ENCODE measurements at places on chromosomes 3 and 15.

DNA sequence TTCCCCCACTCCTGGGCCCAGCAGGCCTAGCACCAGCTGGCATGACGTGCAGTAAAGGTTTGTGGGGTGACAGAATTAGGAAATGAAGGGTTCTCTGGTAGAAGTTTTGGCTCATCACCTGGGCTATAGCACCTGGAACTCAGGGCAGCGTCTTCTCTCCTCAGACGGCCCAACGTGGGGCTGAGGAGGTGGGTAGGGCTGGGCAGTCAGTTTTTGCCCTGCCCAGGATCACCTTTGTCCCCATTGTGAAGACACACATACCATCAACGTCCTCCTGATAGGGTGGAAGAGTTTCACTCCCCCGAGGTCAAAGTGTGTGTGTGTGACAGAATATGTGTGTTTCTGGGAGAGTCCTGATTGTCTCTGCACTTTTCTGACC, 12.1 kb downstream of the KBTBD13 start:
- no peak for DNase-seq

DNA sequence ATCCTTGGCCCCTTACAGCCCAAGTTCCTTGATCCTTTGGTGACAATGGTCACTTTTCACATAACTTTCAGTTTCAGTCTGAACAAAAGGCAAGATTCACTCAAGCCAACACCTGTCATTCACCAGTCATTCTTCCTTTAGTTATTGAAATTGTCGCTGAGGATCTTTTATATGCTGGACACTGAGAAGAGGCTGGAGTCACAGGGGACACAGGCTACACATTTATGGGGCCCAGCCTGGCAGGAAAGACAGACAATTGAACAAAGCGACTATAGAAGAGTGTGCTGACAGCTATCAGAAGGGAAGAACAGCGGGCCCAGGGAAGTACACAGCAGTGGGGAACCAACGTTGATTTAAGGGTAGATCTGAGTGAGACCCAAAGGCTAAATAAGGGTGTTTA, 69.8 kb upstream of the PROK2 start:
- DNase-seq: no peak

DNA sequence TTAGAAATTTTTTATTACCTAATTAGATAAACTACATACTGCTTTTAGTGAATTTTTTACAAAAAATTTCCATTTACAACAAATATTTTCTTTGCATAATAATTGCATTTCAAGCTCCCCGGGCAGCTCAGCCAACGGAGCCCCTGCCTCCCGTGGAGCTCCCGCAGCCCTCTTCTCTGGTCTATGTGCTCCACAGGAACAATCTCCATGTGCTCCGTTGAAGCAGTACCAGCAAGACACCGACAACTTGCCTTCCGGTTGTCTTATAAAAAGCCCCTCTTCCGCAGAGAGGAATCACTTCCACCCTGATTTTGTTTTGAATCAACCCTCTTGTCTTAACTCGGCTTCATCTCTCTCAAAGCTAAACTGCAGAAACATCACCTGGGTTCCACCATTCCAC, 46.9 kb upstream of the CHD2 start:
- DNase-seq: no peak

DNA sequence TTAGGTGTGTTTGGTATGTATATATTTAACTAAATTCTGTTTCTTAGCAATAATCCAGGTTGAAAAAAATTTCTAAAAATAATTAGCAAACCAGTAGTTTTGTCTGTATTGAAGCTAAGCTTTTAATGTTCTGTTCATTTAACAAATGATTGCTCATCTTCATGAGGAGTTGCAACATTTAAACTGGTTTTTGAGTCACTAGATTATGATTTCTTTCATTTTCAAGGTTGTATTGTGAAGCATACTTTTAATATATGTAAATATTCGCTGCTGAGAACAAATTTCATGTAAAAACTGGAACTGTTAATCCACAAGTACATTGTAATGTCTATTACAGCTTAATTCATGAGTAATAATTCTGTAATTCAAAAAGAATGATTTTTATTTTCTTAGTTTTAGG, 192.7 kb downstream of the MBNL1 start:
- no peak for DNase-seq

GRCh38 chr3:133477487-133477886, 77.6 kb downstream of the BFSP2 start:
- DNase-seq: no peak

GRCh38 chr15:64975390-64975789, 14.3 kb downstream of the SPG21 start:
- DNase-seq: no peak

GRCh38 chr3:131843174-131843573, 191.6 kb downstream of the CPNE4 start:
- DNase-seq: no peak

DNA sequence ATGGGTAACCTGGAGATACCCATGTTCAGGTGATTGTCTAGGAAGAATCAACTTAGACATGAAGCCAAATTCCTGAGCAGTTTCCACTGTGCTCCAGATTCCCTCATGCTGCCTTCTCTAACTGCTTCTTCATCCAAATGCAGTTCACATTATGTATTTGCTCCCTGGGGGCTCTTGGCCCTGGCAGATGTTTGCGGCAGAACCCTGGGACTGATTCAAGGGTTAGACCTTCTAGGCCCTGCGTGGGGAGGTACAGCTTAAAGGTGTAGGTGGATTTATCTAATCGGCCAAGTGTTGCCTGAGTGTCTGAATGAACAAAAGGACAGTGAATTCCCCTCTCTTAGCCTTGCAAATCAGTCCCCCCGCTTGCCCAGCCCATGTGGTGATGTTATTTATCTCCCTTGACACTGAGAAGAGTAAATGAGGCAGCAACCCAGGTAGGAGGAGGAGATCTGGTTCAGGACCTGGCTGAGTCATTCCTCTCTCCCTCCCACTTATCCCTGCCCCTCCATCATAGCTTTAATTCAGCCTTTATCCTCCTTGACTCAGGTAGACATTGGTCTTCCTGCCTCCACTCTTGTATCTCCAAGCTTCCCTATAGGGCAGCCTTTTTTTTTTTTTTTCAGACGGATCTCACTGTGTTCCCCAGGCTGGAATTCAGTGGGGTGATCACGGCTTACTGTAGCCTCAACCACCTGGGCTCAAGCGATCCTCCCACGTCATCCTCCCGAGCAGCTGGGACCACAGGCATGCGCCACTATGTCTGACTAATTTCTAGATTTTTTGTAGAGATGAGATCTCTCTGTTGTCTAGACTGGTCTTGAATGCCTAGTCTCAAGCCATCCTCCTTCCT, 54.8 kb downstream of the MAGEF1 start:
- DNase-seq: peak; percentile 24

- DNase-seq: peak; percentile 88
Observed at GRCh38 chr3:185900228-185900627, 37.6 kb downstream of the TRA2B start.

DNA sequence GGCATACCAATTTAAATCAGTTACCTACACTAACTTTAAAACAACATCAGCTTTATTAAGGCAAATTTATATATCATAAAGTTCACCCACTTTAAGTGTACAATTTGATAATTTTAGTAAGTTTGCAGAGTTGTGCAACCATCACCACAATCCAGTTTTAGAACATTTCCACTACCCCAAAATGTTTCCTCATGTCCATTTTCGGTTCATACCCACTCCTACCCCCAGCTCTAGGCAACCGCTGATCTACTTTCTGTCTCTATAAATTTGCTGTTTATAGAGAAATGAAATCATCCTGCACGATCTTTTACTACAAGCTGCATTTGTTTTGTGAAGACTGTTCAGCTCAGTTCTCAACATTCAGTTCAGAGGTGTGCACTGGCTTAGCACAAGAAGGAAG, 31.5 kb upstream of the FAM81A start:
- no peak for DNase-seq

- DNase-seq: peak; percentile 44
Observed at GRCh38 chr15:78007964-78008886, 69.3 kb downstream of the TBC1D2B start.

GRCh38 chr3:8888301-8888915, 74.9 kb downstream of the RAD18 start:
- DNase-seq: no peak

- no peak for DNase-seq
Observed at GRCh38 chr3:19396726-19397125, 248.4 kb downstream of the KCNH8 start.

DNA sequence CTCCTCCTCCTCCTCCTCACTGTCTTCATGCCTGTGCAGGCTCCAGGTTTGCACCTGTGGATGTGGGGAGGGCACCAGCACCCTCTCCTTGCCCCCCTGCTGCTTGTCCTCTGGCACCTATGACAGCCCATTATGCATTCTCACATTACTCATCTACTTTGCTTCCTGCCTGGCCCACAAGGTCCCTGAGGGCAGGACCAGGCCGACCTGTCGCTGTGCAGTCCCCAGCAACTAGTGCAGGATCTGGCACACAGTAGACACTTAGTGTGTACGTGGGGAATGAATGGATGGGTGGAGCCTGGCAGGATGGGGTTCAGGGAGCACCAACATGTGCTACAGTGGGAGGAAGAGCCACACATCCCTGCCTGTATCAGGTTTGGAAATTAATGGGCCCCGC, 58.3 kb upstream of the TMEM115 start:
- DNase-seq: no peak

DNA sequence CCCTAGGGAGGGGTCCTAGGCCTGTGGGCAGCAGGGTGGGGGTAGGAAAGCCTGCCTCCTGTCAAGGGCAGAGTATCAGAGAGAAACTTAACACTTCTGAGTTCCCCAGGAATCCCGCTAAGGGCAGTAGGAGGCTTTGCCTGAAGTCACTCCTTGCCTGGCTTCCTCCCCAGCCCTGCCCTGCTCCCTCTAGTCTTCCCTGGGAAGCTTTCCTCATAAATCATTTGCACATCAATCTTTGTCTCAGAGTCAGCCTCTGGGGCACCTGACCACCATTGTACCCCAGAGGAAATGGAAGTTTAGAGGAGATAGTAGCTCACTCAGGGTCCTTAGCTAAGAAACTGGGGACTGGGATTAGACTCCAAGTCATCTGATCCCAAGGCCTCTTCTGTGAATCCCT, 129.4 kb upstream of the TLE3 start:
- DNase-seq: no peak

DNA sequence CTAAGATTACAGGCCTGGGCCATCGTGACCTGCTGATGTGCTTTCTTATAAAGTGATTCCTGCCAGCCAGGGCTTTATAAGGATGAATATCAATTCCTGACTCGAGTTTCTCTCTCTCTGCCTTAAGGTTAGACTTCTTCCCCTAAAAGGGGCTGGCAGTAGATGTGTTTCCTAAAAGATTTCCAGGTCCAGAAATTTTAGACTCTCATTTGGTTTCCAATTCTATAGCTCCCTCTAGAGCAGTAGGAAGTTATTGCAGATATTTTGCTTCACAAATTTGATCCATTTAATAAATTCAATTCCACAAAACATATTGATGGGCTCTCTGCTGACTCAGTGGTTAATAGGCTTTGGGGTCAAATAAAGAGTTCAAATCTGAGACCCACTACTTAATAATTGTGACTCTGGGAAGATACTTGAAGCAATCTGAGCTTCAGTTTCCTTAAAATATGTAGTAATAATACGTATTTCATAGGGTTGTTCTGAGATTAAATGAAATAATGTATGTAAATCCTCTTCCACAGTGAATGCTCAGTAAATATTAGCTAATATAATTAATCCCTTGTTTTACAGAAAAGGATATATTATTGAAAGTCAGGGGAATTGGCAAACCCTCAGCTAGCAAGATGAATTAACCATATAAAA, 2.1 kb downstream of the TRIM69 start:
- no peak for DNase-seq

DNA sequence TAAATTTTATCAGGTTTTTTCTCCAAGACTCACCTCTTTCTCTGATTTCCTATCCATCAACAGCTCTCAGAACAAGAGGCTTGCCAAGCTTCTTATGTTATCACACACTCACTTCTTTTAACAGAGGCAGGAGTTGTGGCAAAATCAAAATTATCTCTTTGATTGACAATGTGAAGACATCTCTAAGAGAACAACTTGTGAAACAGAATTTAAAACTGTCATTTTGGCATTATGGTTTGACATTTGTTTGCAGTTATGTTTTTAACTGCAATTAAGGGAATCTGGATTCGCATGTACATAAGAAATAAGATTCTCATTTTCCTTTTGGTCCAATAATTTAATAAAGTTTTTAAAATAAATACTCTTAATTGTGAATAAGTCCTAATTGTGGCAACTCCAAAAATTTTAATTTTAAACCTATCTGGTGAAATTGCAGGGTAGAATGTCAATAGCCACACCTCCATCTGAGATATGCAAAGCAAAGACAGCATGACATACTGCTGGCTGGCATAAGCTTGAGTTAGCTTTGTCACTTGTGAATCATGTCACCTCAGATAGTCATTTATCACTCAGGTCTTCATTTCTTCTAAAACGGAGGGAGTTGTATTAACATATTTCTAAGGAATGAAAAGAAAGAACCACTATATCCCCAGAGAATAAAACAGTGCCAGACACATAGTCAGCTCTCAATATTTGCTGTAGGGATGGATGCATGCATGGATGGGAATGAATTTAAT, 158.6 kb downstream of the CCNL1 start:
- no peak for DNase-seq

GRCh38 chr3:38002940-38003339, 12.4 kb downstream of the VILL start:
- DNase-seq: no peak

- no peak for DNase-seq
Observed at GRCh38 chr3:149368674-149369497, 8.6 kb downstream of the TM4SF1 start.

DNA sequence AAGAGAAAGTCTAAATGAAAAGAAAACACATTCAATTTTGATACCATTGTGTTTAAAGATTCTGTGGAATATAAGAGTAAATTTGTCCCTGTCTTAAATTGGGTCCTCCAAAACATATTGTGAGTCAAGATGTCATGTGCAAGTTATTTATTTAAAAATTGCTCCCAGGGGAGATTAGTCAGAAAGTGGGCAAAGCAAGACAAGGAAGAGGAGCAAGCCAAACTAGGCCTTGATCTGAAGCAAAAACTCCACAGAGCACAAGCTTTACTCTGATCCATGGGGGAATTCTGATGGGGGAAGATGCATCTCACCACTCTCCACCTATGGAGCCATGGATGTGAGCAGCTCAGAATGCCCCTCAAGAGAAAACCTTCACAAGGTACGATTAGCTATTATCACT, 342.8 kb upstream of the IL12A start:
- no peak for DNase-seq

DNA sequence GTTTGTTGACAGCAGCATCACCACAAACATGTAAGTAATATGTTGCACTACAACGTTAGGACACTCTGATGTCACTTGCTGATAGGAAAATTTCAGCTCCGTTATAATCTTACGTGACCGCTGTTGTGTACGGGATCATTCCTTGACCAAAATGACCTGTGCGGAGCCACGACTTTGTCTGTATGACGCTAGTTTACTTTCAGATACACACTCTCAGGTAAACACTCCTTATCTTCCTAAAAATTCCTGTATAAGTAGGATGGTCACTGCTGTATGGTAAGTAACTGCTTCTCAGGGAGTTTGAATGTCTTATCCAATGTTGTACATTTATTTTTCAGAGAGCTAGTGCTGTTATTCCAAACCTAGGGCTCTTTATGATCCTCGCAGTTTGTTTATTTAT, 410.3 kb downstream of the NAALADL2 start:
- no peak for DNase-seq

DNA sequence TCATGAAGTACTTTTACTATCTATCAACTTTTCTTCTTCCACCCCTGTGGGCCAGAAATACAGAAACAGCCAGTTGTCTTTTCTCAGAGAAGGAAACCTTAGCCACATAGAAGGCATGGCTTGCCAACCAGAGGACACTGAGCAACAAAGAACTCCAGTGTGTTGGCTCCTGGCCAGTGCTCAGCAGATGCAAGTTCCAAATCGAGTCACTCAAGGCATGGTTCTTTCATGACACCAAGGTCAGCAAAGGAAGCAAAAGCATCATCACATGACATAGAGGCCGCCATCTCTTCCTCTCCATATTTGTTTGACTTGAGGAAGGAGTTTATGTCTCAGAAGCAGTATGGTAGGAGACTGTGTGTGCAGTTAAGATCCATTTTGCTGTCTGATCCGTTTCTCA, 92.2 kb downstream of the MYLK start:
- no peak for DNase-seq
